ENCODE measurements at places on chromosomes 2 and 18. TPM values are rescaled to one million over a fixed set of nuclear protein-coding genes. Genes with fewer than 3 reads are reported as not detected.

The SLC4A3 gene
- 13.5 TPM for total RNA-seq

The IL1R1 gene
- 79.6 TPM for total RNA-seq

The PGAP1 gene
- 15.2 TPM for total RNA-seq

The EDAR gene
- 0.74 TPM for total RNA-seq

The LYPD6B gene
- total RNA-seq = 10.1 TPM

The ZNF385B gene
- total RNA-seq = 11.5 TPM

The KLHL29 gene
- 19.4 TPM for total RNA-seq

The ZEB2 gene
- 63.6 TPM for total RNA-seq

The GYPC gene
- total RNA-seq = 84.2 TPM

The ALPG gene
- not detected for total RNA-seq

The XPO1 gene
- 89.1 TPM for total RNA-seq

The DNAH6 gene
- total RNA-seq = 0.49 TPM

The KATNAL2 gene
- 5.2 TPM for total RNA-seq

The DSG1 gene
- 122 TPM for total RNA-seq

The ITSN2 gene
- total RNA-seq = 52.5 TPM

The UGT1A1 gene
- total RNA-seq = 0.98 TPM

The CABYR gene
- total RNA-seq = 0.74 TPM

The C2orf80 gene
- not detected for total RNA-seq

The RESP18 gene
- not detected for total RNA-seq

The SP5 gene
- 1.7 TPM for total RNA-seq

The LANCL1 gene
- 29.2 TPM for total RNA-seq

The EPAS1 gene
- total RNA-seq = 222 TPM

The G6PC2 gene
- not detected for total RNA-seq

The CCDC150 gene
- 3.9 TPM for total RNA-seq

The FTCDNL1 gene
- total RNA-seq = 2.5 TPM

The TUBA3E gene
- not detected for total RNA-seq

The FLACC1 gene
- 0.74 TPM for total RNA-seq

The LYG2 gene
- total RNA-seq = not detected

The CIB4 gene
- not detected for total RNA-seq

The ASB18 gene
- not detected for total RNA-seq

The COPS7B gene
- total RNA-seq = 21.1 TPM

The RAX gene
- not detected for total RNA-seq

The SNORC gene
- total RNA-seq = not detected

The ATP8B1 gene
- total RNA-seq = 41.5 TPM

The SPC25 gene
- total RNA-seq = not detected

The FRZB gene
- total RNA-seq = 3.9 TPM

The LDLRAD4 gene
- total RNA-seq = 24.3 TPM

The TUBB8B gene
- 1.7 TPM for total RNA-seq

The GALNT14 gene
- total RNA-seq = 1.7 TPM

The PARD6G gene
- total RNA-seq = 32.7 TPM

The ABCG5 gene
- total RNA-seq = not detected

The ERFE gene
- total RNA-seq = not detected

The UXS1 gene
- total RNA-seq = 35.6 TPM

The SRD5A2 gene
- 2.9 TPM for total RNA-seq

The SPDYA gene
- 5.2 TPM for total RNA-seq

The SOX11 gene
- not detected for total RNA-seq

The APCDD1 gene
- 110 TPM for total RNA-seq

The ZSWIM2 gene
- not detected for total RNA-seq

The PRSS56 gene
- total RNA-seq = not detected

The CACNB4 gene
- total RNA-seq = 4.9 TPM

The TCF23 gene
- total RNA-seq = 7.4 TPM

The CNTNAP5 gene
- not detected for total RNA-seq

The RBM44 gene
- total RNA-seq = 0.98 TPM

The EFR3B gene
- 1.5 TPM for total RNA-seq

The FAM228A gene
- total RNA-seq = 0.98 TPM

The SMAD7 gene
- total RNA-seq = 34.1 TPM

The TRIM43 gene
- total RNA-seq = not detected

Data from vagina (tissue), 2 donors.